Occipital lobe (tissue), 3 donors: ENCODE measurements at places on chromosomes 1 and 21.
A peak's percentile ranks its signal among the peaks of the same experiment; 100 is the strongest.

GRCh38 chr1:12339396-12339795 is 109.6 kb downstream of the VPS13D start:
- DNase-seq: no peak

DNA sequence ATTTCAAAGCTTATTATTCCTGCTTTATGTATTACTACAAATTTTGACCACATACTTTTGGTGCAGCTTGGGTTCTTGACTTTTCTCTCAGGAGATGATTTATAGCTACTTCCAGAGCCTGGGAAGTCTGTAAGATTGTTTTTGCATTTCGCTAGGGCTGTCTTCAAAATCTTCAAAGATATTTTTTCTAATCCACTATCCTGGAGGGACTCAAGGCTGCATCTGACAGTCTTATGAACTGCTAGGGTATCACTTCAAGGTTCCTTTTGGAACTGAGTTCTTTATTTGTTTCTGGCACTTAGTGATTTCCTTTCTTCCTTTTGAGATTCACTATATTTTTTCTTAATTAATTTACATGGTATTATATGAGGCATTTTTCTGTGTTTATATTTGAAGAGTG is 90.0 kb upstream of the LYPLAL1 start:
- no peak for DNase-seq

DNA sequence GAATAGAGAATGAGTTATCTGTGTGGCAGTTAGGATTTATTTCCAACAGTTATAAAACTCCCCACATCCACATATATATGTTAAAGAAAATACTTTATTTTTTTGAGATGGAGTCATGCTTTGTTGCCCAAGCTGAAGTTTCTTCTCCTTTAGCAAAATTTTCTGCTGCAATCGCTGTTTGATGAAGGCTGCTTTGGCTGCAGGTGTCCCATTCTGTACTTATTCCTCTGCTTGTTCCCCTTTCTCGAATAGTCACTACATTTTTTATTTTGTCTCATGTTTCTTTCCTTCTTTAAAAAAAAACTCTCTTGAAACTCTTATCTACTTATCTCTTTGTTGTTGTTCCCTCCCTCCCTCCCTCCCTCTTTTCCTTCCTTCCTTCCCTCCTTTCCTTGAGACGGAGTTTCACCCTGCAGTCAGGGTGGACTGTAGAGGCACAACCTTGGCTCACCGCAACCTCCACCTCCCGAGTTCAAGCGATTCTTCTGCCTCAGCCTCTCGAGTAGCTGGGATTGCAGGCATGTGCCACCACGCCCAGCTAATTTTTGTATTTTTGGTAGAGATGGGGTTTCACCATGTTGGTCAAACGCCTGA is 10.6 kb downstream of the OR2W3 start:
- no peak for DNase-seq

GRCh38 chr1:89884718-89885596 is 64.1 kb downstream of the LRRC8D start:
- no peak for DNase-seq

- no peak for DNase-seq
Observed at GRCh38 chr1:205263580-205264190, 35.9 kb downstream of the TMCC2 start.

- no peak for DNase-seq
Observed at GRCh38 chr1:12296623-12297022, 66.8 kb downstream of the VPS13D start.

DNA sequence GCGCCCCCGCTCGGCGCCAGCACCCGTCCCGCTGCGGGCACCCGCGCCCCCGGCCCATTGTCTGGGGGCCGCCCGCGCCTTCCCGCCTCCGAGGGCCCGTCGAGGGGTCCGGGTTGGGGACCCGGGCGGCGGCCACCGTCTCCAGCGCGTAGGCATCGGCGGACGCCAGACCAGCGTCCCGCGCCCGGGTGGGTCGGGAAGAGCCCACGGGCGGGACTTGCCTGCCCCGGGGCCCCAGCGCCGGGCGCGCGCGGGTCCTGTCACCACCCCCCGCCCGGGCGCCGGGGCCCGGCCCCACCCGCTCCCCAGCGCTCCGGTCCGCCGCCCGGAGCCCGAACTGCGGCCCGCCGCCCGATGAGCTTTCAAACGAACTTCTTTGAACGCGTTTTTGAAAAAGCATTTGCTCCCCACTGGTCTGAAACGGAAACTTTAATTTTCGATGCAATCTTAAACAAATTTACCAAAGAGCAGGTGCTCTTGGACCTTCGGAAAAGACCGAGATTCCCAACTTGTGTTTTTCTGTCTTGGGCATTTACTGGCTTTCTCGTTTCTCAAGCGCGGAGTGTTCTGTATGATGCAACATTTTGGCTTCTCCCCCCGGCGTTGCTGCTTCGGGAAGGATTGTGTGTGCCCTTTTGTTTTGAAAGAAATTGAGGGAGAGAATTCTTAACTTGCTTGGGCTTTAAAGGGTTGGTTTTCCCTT is 615 bp downstream of the CLIC4 start:
- no peak for DNase-seq

DNA sequence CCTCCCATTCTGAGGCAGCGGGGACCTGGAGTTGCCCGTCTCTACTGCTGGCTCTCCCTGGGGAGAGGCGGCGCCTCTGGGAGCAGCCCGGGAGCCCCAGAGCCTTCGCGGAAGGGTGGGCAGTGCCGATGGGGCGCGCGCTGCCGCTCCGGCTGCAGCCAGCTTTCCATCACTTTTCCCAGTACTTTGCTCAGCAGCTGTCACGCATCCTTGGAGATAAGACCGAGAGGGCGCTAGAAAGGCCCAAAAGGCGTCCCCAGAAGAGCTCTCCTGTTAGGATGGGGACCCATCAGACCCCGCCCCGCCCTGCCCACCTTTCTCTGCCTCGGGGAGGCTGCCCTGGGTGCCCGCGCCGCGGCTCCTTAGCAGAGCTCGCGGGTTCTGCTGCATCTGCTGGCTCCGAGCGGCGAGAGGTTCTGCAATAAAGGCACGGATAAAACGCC is 534 bp downstream of the KCNH1 start:
- peak; percentile 44 for DNase-seq

DNA sequence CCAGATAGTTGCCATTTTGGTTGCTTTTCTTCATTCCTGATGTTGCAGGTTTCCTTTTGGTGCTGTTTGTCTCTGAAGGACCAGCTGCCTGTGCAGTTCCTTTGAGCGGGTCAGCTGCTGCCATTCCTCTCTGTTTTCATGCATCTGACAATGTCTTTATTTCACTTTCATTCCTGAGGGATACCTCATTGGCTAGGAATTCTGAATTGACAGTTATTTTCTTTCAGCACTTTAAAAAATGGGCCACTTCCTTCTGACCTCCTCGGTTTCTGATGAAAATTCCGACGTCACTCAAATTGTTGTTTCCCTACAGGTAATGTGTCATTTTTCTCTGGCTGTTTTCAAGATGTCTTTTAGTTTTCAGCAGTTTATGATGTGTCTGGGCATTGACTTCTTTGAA is 24.8 kb downstream of the CCSAP start:
- no peak for DNase-seq

GRCh38 chr1:24266398-24266941 is 52.7 kb upstream of the GRHL3 start:
- DNase-seq: no peak

DNA sequence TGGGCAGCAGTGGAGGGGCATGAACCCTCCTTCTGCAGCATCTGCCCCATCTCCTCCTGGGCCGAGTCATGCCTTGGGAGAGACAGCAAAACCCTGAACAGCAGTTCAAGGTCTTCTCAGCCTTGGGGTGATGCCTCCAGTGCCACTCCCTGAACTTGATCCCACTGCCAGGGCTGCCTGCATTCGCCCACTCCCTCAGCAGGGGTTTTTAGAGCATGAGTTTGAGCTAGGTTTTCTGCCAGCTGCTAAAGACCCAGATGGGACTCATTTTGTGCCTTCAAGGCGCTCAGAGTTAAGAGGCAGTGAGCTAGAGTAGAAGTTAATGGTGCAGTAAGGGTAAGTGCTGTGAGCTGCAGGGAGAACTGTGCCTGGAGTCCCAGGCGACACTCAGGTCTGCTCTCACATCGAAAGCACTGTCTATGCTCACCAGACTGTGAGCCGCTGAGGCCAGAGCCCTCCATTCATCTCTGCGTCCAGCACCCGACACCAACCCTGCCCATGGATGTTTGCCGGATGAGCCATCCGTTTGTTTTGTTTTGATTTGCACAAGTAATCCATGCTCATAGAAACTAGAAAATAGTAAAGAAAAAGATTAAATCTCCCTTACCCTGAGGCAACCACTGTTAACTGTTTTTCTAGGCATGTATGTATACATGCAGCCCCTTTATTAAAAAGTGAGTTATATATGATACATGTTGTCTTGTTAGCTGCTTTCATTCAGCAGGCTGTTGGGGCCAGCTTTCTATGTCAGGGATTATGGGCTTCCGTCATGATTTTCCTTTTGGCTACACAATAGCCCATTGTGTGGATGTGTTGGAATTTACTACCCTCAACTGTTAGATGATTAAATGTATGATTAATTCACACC is 67.8 kb downstream of the VPS26C start:
- DNase-seq: no peak

DNA sequence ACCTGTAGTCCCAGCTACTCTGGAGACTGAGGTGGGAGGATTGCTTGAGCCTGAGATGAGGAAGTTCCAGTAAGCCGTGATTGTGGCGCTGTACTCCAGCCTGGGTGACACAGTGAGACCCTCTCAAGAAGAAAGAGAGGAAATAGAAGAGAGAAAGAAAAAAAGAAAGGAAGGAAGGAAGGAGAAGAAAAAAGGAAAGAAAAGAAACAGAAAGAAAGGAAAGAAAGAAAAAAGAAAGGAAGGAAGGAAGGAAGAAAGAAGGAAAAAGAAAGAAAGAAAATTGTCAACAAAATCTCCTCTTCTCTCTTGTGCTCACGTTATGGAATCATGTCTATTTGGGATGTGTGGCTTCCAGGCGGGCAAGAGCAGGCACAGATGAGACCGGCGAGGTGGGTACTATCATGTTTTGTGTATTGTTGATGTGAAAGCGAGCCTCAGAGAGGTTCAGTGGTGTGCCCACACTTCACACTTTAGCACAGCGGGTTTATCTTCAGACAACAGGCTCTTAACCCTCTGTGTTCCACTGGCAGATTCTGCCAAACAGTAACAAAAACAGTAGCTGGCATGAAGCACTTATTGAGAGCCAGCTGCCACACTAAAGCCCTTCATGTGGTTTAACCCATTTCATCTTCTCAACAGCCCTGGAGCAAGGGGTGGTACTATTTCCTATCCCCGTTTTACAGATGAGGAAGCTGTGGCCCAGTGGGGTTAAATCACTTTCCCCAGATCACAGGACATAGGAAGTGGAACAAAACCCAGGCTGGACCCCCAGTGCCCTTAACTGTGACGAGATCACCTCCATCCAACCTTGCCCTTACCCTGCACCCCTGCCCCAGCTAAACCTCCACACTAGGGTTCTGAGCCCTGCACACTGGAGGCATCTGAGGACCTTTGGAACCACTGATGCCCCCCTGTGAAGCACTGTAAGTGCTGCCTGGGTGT is 94.7 kb upstream of the TARDBP start:
- no peak for DNase-seq

- no peak for DNase-seq
Observed at GRCh38 chr1:23575226-23575810, 16.0 kb upstream of the ID3 start.

GRCh38 chr1:9874959-9875635 is 35.0 kb downstream of the CTNNBIP1 start:
- peak; percentile 56 for DNase-seq

- DNase-seq: no peak
Observed at GRCh38 chr1:204295671-204296070, 64.1 kb downstream of the PLEKHA6 start.

DNA sequence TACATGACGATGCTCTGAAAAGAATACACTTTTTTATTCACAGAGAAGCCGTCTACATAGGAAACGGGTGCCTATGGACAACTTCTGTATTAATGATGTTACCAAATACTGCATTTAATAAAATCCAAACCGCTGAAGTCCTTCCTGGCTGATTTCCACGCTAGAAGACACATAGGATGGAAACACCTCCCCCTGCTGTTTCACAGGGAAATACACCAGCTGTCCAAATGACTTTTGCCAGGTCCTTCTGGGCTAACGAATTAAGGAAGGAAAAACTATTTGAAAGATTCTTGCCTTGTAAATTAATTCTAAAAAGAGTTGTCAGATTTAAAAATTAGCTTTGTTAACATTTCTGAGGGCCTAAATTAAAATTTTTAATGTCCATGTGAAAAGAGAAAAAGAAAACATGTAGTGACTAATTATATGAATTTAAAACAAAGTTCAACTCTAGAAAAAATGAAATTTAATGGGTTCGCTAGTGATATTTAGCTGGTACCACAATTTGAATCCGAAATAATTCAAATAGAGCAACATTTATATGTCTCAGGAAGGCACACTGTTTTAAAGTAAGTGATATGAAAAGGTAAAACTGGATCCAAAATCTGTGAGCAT is 146.0 kb downstream of the RERE start:
- DNase-seq: no peak

GRCh38 chr1:235714205-235714897 is 64.8 kb upstream of the GNG4 start:
- DNase-seq: no peak

DNA sequence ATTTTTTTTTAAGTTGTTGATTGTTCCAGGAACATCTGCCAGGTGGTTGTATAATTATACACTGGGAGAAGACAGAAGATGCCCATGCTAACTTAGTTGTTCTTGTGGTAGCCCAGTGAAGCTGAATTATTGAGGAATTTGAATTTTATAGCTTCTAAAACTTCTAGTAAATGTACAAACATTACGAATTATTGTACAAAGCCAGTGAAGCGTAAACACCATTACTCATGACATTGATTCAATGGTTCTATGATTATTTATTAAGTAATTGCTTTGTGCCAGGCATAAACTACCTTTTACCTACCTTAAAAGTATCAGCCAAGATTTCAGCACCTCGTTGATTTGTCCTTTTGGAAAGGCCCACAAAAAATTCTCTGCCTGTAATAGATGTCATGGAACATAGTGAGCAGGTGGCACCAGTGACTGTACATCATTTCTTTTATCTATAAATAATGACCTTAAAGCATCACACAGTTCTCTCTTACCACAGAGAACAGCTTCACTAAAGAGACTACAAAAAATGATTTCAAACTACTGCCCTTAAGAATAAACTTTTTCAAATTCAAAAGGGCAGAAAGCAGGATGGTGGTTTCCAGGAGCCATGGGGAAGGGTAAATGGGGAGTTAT is 74.9 kb upstream of the BCL10 start:
- no peak for DNase-seq
